ENCODE measurements at places on chromosomes 7 and 10. TPM values are rescaled to one million over a fixed set of nuclear protein-coding genes. Genes with fewer than 3 reads are reported as not detected.

- DNase-seq, result no peak
These were observed 7.2 kb downstream of the TECPR1 start for GRCh38 chr7:98244871-98245270.

DNA sequence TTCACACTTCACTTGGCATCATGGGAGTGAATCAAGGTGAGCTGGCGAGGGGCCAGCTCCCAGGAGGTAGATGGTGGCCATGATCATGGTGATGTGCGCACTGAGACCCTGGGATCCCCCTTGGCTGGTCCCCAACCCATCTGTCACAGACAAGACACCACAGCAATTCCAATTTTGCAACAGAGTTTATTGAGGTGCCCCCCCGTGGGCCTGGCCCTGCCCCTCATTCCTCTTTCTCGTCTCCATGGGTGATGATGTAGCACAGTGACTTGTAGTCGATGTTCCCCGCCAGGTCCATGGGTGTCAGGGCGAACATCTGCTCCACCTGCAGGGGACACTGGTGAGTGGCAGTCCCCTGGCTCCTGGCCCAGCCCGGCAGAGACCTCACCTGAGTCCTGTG lies 2.4 kb downstream of the MYL7 start:
- DNase-seq, result no peak

Gene C7orf33
- not detected for total RNA-seq

Gene SFR1
- 17.9 TPM for total RNA-seq

Gene C10orf62
- not detected for total RNA-seq

- DNase-seq, result no peak
These were observed 129.4 kb downstream of the KAT6B start for GRCh38 chr10:74955796-74956195.

GRCh38 chr7:96823274-96823673 lies 113.6 kb upstream of the SEM1 start:
- DNase-seq, result peak; percentile 7

- peak; percentile 61 for DNase-seq
These were observed 12.4 kb downstream of the PAPOLB start for GRCh38 chr7:4849390-4849789.

DNA sequence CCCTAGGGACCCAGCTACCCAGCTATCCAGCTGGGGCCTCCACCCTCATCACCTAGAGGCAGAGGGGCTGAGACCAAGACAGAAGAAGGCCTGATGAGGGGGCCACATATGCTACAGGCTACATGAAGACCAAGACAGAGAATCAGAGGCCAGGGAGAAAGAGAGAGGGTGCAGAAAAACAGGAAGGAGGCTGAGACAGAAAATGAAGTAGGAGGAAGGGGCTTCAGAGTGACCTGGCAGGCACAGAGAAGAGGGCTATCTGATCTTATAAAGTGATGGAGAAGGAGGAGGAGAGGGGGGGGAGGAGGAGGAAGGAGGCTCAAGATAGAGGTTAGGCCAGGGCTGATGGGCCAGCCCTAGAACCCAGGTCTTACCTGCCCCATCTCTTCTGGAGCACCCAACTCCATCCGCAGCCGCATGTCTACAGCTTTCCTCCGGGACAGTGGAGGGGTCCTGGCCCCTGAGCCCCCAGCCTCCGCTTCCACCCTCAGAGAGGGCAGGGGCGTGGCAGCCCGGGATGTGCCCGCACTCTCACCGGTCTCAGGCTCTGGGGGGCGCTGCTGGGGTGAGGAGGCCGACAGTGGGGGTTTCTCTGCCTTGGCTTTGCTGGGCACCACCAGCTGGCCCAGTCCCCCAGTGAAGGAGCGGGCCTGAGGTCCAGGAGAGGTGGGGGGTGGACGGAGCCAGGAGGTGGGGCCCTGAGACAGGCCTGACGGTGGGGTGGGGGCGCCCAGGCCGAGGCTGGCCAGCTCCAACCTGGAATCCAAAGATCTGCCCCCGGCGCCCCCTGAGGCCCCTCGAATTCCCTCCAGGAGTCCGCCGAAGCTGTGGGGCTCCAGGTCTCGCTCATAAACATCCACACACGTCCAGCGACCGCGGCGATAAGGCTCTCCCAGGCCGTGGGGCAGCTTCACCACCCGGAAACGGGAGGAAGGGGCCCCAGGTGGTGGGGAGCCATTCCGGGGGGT lies 1.8 kb downstream of the TSC22D4 start:
- DNase-seq, result peak; percentile 84

GRCh38 chr7:14837216-14837615 lies 65.3 kb downstream of the DGKB start:
- no peak for DNase-seq

GRCh38 chr7:138564365-138564764 lies 104.3 kb downstream of the TRIM24 start:
- no peak for DNase-seq

GRCh38 chr10:78514459-78514858 lies 480.8 kb downstream of the RPS24 start:
- DNase-seq, result no peak

- no peak for DNase-seq
These were observed 147.1 kb downstream of the ELFN1 start for GRCh38 chr7:1817061-1817712.

DNA sequence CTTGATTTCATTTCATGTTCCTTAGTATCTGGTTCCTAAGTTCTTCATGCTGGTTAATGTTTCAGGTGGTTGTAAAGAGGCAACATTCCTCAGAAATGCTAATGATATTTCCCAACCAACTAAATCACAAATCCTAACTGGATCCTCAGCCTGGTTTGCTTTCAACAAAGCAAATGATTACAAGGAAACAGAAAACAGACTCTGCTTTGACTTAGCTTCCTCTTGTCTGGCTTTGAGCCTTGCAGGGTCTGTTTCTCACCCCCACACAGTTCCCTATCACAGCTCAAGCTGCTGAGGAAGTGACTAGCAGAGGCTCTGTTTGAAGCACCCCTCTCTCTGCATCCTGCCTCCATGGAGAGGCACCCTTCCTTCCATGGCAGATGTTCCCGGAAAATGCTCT lies 130.2 kb upstream of the CTTNBP2 start:
- DNase-seq, result no peak

DNA sequence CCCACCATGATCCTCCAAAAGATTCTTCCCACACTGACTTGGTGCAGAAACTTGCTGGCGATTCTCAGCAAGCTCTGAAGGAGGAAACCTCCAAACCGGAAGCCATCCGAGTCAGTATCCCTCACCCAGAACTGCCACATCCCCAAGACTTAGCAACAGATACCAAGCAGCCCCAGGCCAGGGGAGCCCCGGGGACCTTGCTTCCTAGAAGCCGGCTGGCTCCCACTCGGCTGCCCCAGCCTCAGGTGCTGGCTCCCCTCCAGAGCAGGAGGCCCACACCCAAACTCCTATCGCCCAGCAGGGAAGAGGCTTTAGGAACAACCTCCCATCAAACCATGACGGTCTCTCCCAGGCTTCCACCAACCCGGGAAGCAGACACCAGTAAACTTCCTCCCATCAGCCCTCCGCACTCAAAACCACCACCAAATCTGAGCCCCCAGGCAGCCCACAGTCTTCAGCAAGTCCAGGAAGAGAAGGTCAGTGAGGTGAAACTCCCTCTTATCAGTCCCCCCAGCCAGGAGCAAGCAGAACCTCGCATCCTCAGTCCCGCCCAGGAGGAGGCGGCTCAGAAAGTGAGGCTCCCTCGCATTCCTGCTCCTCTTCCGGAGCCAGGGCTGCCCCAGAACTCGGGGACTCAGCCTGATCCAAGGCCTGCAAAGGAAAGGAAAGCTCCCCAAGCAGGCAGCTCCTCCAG lies 82.3 kb downstream of the LRGUK start:
- no peak for DNase-seq

DNA sequence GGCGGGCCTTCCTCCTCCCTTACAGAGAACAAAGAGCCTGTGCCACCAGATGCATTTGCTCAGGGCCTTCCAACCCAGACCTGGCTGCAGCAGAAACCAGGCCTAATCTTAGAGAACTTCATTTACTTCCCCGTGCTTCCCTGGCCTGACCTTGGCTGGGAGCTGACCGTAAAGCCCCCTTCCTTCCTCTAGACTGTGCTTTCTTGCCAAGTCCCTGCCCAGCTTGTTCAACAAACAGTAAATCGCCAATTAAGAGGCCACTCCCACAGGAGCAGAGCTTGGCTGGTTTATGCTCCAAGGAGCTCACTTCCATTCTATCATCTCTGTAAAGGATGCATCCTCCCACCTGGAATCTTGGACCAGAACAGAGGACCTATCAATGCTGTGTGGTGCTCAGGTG lies 110.9 kb downstream of the COL13A1 start:
- DNase-seq, result no peak

DNA sequence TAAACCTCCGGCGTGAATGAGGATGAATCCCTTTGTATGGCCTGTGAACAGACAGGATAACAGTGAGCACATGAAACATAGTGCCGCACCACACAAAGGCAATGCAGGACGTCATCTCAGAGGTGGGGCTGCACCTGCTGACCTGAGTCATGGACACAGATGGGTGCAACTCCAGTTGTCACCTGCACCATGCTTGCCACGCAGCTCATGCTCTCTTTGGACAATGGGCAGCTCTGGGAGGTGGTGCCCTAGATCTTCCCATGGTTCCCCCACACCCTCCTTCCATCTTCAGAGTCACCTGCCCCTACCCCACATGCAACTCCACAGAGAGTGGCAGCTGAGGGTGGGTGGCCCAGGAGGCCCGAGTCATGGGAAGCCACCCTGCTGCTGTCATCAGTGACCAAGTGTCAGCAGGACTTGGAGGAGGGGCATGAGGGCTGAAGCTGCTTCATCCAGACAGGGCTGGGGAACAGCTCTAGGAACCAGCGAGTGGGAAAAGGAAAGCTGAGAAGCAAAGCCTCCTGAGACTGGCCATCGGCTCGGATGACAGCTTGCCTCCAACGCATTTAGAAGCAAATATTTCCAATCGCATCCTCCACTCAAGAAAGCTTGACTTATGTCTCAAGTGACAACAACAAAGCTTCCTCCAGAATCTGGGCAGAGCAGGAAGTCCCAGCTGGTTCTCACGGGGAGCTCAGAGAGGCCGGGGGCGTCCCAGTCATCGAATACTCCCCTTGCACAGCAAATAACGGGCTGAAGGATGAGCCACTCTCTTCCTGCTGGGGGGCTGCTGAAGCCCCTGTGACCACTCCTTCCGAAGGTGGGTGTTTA lies 27.1 kb downstream of the VIPR2 start:
- no peak for DNase-seq

DNA sequence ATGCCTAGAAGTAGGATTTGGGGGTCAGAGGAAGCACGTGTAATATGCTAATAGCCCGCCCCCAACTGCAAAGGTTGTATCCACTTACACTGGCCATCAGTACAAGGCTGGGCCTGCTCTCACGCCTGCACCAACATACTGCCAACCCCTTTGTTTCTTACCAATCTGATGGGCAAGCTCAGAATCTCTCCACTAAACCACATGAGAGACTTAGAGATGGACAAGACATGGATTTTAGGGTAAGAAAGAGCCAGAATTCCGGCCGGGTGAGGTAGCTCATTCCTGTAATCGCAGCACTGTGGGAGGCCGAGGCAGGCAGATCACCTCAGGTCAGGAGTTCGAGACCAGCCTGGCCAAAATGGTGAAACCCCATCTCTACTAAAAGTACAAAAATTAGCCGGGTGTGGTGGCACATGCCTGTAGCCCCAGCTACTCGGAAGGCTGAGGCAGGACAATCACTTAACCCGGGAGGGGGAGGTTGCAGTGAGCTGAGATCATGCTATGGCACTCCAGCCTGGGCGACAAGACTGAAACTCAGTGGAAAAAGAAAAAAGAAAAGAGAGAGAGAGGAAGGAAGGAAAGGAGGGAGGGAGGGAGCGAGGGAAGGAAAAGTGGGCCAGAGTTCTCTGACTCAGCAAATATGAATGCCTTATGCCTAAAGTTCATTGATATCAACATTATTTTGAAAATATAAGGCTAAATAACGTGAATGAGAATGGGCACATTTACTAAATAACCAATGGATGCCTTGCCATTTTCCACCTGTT lies 162.2 kb downstream of the SLIT1 start:
- no peak for DNase-seq

Gene WBP1L
- 12.7 TPM for total RNA-seq

- DNase-seq, result no peak
These were observed 55.3 kb downstream of the KIF5B start for GRCh38 chr10:32000937-32001336.

DNA sequence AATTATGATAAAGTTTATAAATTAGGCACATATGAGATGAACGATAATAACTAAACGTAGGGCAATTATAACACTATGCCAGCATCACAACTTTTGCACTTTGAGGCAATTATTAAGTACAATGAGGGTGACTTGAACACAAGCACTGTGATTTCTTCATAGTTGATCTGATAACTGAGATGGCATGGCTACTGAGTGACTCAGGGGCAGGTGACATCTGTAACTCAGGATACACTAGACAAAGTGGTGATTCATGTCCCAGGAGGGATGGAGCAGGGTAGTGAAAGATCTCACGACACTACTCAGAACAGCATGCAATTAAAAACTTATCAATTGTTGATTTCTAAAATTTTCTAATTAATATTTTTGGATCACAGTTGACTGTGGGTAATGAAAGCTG lies 98.3 kb upstream of the ARHGAP21 start:
- peak; percentile 35 for DNase-seq

GRCh38 chr10:47196691-47197090 lies 103.3 kb upstream of the GDF10 start:
- no peak for DNase-seq

GRCh38 chr10:106795619-106796018 lies 368.9 kb downstream of the SORCS1 start:
- peak; percentile 7 for DNase-seq

GRCh38 chr10:6721480-6721879 lies 141.4 kb upstream of the PRKCQ start:
- DNase-seq, result no peak

DNA sequence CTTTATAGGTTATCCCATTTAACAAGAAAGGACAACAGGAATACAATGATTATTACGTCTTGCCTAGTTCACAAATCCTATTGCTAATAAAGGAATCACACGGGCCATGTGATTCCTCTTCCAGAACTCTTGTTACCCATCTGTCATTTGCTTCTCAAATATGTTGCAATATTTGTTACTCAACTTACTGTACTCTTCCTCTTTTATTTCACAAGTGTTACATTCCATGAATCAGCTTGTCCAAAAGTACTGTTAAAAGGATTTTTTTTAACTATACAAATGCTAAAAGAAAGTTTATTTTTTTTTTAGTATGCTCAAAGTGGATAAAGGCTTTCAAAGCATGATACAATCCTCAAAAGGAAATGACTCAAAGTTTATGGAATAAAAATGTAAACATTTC lies 3.9 kb upstream of the CD36 start:
- DNase-seq, result no peak

GRCh38 chr7:136637813-136638212 lies 230.6 kb upstream of the CHRM2 start:
- DNase-seq, result no peak

GRCh38 chr7:5672468-5672867 lies 109.0 kb downstream of the RNF216 start:
- no peak for DNase-seq

GRCh38 chr7:86407291-86407690 lies 236.4 kb upstream of the GRM3 start:
- DNase-seq, result no peak

GRCh38 chr10:59801171-59801570 lies 47.9 kb upstream of the MRLN start:
- no peak for DNase-seq

Gene MIOS
- total RNA-seq, result 67.3 TPM

DNA sequence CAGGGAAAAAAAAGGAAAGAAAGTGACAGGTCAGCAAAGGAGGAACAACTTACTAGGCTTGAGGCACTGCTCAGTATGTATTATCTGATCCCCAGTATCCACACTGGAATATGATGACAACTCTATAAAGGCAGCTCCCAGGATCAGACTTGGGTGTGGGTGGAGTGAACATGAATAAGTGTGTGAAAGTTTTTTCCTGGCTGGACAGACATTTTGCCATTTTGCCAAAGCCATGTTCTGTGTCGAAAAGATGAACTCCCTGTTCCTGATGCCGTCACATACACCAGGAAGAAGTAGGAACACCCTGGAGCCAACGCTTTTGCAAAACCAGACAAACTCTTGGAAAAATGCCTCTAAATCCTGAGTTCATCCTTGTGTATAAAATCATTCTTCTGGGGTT lies 143.2 kb upstream of the MEOX2 start:
- no peak for DNase-seq

Data from activated CD8-positive, alpha-beta T cell treated with anti-CD3 and anti-CD28 coated beads for 36 hours (primary cell).